ENCODE measurements at places on chromosomes 7 and 10. TPM values are rescaled to one million over a fixed set of nuclear protein-coding genes. Genes with fewer than 3 reads are reported as not detected.
A peak's percentile ranks its signal among the peaks of the same experiment; 100 is the strongest.

Gene STAG3
- 0.20 TPM for total RNA-seq

Gene PPP1R3A
- not detected for total RNA-seq

DNA sequence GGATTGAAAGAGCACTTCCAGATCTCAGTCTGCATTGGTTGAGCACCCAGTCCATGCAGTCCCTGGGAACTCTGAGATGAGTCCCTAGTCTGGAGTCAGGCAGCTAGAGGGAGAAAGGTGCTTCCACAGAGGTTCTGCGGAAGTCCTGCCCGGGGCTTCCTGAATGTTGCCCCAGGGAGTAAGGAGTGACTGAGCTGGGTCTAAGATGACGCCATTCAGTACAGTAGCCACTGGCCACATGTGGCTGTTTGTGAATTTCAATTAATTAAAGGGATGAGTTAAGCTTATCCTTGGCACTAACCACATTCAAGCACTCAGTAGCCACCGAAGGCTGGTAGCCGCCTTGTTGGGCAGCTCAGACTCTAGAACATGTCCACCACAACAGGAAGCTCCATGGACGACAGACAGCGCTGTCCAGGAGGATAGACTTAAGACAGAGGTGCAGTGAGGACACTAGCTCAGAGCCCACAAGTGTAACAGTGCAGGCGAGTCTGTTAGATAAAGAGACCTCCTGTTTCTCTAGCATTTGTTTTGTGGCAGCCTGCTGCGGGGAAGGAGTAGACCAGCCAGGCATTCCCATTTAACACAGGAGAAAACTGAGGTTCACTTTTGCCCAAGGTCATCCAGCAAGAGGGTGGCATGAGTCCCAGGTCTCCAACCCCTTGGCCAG lies 101.6 kb upstream of the PPIF start:
- DNase-seq: no peak

GRCh38 chr10:43821103-43821502 lies 172.4 kb upstream of the ZNF32 start:
- DNase-seq: no peak

DNA sequence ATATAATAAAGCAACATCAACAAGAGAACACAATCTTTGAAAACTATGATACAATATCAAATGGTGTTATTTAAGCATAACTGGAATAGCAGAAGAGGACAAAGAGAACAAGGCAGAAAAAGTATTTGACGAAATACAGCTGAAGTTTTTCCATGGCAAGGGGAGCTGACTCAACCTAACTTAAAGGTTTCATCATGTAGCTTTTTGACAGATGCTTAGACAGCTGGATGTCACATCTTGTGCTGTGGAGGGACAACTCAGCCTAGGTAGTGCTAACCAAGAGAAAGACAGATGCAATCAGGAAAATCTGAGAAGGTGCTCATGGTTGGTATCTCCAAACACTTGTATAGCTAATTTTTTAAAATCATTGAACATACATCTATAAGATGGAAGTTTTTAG lies 208.2 kb downstream of the TFEC start:
- DNase-seq: no peak

GRCh38 chr7:39946693-39947092 lies 3.4 kb upstream of the CDK13 start:
- no peak for DNase-seq

- no peak for DNase-seq
Observed at GRCh38 chr10:48776528-48776927, 91.9 kb downstream of the WDFY4 start.

- no peak for DNase-seq
Observed at GRCh38 chr10:26699631-26700030, 2.1 kb downstream of the PDSS1 start.

GRCh38 chr7:143384148-143384547 lies 3.0 kb downstream of the ZYX start:
- peak; percentile 65 for DNase-seq

DNA sequence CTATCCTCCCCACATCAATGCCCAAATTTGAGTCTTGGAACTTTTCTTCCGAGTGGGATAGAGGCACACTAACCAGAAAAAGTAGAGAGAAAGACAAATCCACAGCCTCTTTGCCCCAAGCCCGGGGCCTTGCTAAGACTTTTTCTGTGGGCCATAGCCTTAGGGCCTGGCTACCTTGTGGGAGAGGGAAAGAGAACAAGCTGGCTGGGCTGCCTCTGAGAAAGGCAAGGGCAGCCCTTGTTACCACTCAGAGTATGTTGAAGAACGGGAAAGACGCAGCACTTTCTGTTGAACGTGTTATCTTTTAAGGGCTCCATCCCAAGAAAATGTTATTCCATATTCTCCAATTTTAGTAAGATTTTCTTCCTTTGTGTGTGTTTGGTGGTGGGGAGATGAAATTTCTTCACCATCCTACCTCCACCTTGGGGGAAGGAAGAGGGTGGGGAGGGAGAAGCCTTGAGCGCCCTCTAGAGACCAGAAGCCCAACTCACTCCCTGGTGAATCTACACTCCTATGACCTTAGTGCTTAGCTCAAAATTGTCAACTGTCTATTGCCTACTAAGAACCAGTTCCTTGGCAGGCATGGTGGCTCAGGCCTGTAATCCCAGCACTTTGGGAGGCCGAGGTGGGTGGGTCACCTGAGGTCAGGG lies 3.9 kb upstream of the NRF1 start:
- DNase-seq: peak; percentile 28

- no peak for DNase-seq
Observed at GRCh38 chr10:95663496-95663895, 7.0 kb upstream of the ALDH18A1 start.

GRCh38 chr7:3517344-3517743 lies 216.3 kb downstream of the SDK1 start:
- no peak for DNase-seq

DNA sequence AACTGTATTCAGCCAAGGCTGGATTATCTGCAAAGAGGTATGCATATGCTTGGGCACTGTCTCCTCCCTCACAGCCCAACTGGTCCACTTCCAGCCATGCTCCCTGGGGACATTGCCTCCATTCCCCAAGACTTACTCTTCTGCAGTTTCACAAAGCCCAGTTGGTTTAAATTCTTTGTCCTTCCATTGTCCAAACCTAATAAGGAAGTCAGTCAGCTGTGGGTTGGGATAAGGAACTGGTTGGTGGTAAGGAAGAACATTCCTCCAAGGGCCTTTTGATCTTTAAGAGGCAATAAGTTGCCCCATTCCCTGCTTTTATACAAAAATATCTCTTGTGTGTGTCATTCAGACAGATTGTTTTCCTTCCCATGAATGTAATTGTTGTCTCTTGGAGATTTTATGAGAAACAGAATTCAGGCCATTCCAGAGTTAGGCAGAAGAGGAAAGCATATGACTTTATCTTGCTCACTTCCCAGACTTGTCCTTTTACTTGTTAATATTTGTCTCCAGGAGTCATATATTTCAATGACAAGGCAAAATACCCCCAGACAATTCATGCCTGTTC lies 673.7 kb downstream of the SUGCT start:
- DNase-seq: no peak

Gene LIPN
- total RNA-seq: not detected

- peak; percentile 22 for DNase-seq
Observed at GRCh38 chr7:39952374-39952773, 2.3 kb downstream of the CDK13 start.

- DNase-seq: no peak
Observed at GRCh38 chr7:28558236-28558635, 145.9 kb downstream of the CREB5 start.

Gene FAM237B
- not detected for total RNA-seq

Gene TRIL
- 15.0 TPM for total RNA-seq

DNA sequence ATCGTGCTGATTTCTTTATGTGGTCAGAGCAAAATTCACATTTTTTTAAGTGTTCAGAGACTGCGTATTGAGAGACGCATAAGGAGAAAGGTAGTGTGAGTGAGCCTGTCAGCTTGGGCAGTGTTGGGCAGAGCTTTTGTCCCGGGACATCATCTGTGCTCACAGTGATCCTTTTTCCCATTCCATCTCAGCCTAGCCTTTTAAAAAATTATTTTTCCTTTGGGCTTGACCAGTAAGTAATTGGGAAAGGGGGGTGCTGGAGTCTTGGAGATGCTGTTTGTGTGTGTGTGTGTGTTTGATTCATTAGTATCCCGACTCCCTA lies 1.5 kb downstream of the NRF1 start:
- DNase-seq: no peak

- DNase-seq: peak; percentile 79
Observed at GRCh38 chr7:114922026-114922651, at the start of gene MDFIC. Gene MDFIC (plus strand): TSS chr7:114922094. CDS start chr7:114923034, 940 bp downstream.

- DNase-seq: no peak
Observed at GRCh38 chr10:121171825-121172787, 320.9 kb downstream of the WDR11 start.

Gene MSS51
- 0.60 TPM for total RNA-seq

Gene OSBPL3
- 14.1 TPM for total RNA-seq

- DNase-seq: no peak
Observed at GRCh38 chr7:113828581-113828980, 90.2 kb downstream of the PPP1R3A start.

GRCh38 chr7:151727579-151728285 lies 149.2 kb downstream of the PRKAG2 start:
- DNase-seq: peak; percentile 94

GRCh38 chr7:105027176-105027853 lies 13.3 kb downstream of the KMT2E start:
- DNase-seq: no peak

Gene OR6V1
- not detected for total RNA-seq

Gene ADD3
- 226 TPM for total RNA-seq

DNA sequence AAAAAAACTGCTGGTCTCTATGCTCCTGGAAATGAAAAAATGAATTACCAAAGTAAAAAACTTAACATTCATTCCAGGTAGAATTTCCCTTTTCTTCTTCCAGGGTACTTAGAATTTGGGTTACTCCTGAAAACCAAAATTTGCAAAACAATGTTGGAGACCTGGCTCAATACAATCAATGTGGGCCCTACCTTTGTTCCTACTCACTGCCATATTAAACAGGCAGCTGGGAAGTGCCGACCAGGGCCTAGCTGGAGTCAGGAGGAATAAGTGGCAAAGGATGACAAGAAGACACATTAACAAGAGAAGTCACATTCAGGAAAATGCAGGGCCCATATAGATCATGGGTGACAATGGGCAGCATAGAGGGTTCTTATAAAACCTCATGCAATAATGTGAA lies 6.4 kb upstream of the AGK start:
- no peak for DNase-seq

DNA sequence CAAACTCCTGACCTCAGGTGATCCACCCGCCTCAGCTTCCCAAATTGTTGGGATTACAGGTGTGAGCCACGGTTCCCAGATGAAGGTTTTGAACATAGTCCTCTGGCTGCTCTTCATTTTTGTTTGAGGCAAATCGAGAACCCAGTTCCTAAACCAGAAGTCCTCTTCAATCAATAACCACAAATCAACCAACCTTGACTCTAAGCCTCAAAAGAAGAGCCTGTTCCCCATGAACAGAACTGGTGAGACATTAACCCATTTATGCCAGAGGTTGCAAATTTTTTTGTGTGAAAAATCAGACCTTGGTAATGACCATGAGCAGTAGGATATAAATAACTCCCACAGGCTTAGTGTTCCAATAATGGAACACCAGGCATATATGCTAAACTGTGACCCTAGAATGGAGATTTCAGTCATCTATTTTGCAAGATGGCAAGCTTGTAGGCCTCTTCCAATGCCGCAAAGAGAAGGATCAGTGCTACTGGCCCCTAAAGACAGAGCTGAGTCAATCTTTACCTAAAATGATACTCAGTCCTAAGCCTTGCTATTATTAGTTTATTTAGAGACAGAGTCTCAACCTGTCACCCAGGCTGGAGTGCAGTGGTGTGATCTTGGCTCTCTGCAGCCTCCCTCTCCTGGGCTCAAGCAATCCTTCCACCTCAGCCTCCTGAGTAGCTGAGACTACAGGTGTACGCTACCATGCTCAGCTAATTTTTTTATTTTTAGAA lies 15.9 kb downstream of the KPNA7 start:
- no peak for DNase-seq

Gene GDF2
- total RNA-seq: not detected

GRCh38 chr7:116445447-116446211 lies 53.9 kb upstream of the CAV2 start:
- no peak for DNase-seq

DNA sequence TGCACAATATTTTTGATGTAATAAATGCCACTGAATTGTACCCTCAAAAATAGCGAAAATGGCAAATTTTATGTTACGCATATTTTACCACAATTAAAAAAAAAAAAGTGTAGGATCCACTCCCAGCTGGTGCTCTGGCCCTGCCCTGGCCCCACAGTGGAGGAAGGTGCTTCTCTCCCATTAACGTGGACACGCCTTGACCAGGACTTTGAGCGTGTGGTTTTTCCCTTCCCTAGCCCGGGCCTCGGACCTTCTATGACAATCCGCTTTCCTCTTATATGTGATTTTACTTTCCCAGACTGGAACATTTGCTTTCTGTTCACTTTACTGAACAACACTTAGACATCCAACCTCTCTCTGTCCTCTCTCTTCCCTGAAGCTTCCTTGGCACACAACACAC lies 29.7 kb upstream of the OCM start:
- DNase-seq: no peak

DNA sequence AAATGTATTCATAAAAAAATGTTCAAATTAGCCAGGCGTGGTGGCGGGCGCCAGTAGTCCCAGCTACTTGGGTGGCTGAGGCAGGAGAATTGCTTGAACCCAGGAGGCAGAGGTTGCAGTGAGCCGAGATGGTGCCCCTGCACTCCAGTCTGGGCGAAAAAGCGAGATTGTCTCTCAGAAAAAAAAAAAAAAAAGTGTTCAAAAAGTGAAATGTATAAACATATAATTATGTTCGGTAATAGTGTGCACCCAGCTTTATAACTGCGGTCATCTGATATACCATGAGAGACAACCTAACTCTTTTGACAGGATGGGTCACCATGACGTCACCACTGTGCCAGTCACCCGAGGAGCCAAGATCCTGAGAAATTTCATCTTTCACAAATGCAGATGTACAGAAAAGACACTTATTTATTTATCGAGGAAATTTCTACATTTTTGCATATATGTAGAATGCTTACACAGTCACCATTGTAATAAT lies 594 bp upstream of the RP9 start:
- DNase-seq: peak; percentile 9

Gene NKX1-2
- total RNA-seq: not detected

GRCh38 chr10:71383972-71384687 lies 12.6 kb upstream of the CDH23 start:
- DNase-seq: peak; percentile 45

DNA sequence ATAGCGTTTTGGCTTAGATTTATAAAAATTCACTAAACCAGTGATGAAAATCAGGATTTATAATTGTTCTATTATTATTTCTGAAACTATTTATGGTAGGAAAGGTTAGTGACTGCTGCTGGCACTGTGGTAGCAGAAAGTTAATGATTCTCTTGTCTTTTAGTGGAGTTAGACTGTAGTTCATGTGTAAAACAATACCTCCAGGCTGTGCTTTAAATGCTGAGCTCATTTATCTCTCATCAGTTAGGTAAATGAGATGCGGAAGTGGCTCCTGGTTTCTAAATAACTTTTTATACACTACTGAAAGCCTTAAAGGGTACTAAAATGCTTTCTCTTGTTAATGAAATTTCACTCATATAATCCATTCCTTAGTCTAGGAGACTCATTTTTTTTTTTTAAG lies 326.8 kb upstream of the POT1 start:
- no peak for DNase-seq
